Activated CD4-positive, CD25-positive, alpha-beta regulatory T cell treated with anti-CD3 and anti-CD28 coated beads, Interleukin-2, amount 50 U/mL, for 16 hours (primary cell): ENCODE measurements at places on chromosomes 13 and 19.

- no peak for DNase-seq
Measured at GRCh38 chr13:111007209-111007608, 92.3 kb upstream of the ANKRD10 start.

GRCh38 chr19:23762884-23763711 is 4.4 kb upstream of the ZNF681 start:
- DNase-seq, result peak; percentile 66

- no peak for DNase-seq
Measured at GRCh38 chr13:107395927-107396662, 819.2 kb downstream of the LIG4 start.

DNA sequence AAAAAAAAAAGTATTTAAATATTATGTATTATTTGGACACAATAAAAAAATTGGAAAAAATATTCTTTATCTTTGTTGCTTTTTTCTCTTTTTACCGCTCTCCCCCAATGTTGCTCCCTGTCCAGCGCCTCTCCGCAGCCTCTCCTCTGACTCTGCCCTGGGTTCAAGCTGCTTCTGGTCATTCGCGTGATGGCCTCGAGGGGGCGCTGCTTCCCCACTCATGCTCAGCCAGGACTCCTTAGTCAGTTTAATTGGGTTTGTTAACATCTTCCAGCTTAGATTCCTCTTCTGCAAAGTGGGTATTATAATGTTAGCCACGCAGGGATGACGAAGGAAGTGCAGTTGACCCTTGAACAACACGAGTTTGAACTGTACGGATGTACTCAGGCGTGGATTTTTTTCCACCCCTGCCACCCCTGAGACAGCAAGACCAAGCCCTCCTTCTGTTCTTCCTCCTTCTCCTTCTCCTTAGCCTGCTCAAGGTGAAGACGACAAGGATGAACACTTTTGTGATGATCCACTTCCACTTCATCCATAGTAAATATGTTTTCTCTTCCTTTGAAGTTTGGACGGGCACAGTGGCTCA is 4.9 kb upstream of the NWD1 start:
- peak; percentile 2 for DNase-seq

GRCh38 chr19:48720251-48720612 is 707 bp upstream of the MAMSTR start:
- DNase-seq, result no peak

- DNase-seq, result no peak
Measured at GRCh38 chr19:58009666-58010301, 7.2 kb upstream of the ZNF606 start.
